NCI-H187 (cell line): ENCODE measurements at places on chromosomes 11 and 22.

GRCh38 chr11:102946237-102946636 lies 9.3 kb downstream of the MMP13 start:
- no peak for DNase-seq

DNA sequence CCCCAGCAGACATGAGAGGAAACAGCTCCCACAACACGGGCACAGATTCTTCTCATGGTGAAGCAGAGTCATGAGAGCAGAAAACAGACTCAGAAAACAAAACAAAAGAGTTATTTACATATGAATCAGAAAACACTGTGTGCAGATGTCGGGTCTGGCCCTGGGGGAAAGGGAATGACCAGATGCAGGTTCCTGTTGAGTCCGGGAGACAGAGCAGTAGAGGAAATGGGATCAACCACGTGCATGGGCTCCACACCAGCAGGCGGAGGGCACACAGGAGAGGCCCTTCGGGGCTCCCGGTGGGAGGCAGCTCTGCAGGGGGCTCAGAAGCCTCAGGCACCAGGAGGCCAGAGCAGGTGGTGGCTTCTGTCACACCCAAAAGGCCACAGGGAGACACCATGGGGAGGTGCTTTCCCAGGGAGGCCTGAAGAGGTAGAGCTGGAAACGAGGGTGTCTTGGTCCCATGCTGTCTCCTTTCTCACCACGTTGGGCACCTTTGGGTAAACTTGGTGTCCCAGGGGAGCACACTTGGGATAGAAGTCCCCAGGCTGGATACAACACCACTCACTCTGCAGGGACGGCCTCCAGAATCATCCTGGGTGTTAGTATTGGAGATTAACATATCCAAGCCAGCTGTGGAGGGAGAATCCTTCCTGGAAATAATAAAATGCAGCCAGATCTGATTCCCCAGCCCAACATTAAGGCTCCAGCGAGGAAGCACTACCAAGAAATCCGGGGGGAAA lies 764.7 kb downstream of the BRD1 start:
- no peak for DNase-seq

DNA sequence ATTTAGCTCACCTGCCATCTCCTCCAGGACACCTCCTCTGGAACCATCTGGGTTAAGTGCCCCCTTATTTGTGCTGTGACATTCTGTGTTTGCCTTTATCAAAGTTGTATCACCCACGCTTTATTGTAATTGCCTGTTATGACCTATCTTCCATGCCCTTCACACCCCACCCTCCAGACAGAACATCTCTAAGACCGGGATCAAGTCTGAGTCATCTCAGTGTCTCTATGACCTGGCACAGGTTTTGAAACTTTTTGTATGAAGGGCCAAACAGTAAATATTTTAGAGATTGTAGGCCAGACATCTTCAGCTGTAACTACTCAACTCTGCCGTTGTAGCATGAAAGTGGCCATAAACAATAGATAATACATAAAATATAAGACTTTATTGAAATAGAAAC lies 161.8 kb downstream of the SPON1 start:
- DNase-seq = no peak

DNA sequence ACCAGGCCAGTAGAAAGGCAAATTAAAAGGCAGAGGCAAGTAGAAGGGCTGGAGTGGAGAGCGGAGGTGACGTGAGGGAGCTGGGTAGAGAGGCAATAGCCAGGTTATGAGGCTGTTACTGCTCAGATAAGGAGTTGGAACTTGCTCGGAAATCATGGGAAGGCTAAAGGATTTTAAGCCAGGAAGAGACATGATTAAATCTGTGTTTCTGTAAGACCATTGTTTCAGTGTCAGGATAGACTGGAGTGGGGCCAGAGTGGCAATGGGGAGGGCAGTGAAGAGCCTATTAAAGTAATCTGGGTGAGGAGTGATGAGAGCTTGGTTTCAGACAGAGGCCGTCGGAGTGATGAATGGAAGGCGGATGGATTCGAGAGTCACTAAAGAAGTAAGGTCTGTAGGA lies 39.0 kb downstream of the GRAMD1B start:
- DNase-seq = peak; percentile 44

GRCh38 chr11:93219440-93219839 lies 21.6 kb upstream of the SLC36A4 start:
- peak; percentile 54 for DNase-seq
